ENCODE measurements at places on chromosomes 6 and 20.

GRCh38 chr6:37050045-37050853, 44.8 kb downstream of the FGD2 start:
- DNase-seq, result no peak

DNA sequence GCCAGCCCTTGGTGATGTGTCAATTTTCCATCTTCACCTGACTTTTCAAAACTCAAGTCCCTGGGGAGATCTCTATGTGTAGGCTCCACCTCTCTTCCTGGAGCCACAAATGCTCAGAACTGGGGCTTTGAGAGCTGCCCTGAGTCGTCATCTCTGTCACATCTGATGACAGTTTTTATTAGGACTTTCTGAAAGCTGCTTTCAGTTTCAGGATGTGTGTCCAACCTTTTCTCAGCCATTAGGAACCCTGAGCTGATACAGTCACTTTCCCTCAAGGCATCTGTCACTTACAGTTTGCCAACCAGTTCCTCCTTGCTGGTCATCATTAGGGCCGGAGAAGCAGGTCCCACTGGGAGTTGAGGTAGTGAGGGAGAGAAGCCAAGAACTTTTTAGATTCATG, 365.9 kb upstream of the CHD6 start:
- DNase-seq, result no peak

GRCh38 chr6:133707456-133707855, 181.5 kb upstream of the TCF21 start:
- no peak for DNase-seq

DNA sequence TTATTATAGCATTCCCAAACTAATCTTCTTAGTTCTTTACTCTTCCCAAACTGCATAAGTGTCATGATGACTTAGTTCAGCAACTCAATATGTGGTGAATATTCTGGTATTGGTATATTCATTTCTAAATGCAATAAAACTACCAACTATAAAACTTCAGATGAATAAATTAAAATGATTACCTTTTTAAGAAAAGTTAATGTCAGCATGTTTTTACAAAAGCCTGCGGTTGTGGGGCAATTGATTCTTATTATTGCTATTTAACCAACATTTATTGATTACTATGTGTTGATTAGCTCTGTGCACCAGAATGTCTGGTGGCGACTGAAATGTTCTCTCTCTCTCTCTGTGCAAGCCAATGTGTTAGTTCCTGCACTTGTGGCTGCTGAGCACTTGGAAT, 5.0 kb upstream of the SLC22A3 start:
- no peak for DNase-seq

DNA sequence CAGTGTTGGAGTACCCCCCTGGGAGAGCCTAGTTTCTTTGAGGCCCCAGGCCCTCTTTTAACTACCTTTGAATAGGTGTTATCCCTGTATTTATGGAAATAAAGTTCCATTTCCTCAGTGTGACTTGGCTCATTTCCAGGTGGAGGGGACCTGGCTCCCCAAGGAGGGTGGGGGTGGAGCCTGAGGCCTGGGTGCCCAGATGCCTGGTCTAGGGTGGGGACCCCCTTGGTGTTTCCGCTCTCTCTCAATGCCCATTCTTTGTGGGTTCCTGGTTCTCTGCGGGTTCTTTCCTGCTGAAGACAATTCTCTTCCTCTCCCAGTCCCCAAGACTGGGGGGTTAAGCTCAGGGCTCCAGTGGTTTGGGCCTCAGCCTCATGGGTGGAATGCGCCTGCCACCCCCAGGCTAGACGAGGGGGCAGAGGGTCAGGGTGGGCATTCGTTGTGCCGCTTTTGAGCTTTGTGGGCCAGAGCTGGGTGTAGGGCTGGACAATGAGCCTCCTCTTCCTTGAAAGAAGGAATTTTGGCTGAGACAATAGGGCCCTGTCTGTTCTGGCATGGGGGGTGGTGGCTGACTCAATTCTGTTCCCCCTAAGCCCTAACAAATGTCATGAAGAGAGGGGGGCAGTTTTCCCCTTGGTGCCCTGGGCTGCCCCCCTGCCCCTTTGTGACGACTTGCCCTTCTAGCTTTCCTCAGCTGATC, 686 bp upstream of the EGFL8 start:
- no peak for DNase-seq

DNA sequence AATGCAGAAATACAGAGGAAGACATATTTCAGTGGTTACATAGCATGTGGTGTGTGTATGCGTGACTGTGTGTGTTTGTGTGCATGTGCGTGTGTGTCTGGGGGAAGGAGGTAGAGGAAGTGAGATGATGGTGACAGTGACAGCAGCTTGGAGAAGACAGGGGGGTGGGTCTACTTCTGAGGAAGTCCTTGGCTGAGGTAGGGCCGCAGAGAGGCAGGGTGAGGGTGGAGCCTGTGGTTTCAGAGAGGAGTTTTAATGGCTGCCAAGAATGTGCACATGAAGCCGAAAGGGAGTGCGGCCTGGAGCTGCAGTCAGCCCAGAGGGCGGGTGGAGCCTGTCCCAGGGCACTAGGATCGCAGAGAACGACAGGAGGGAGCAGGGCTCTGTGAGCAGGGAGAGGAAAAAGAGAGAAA, 22.7 kb upstream of the RNF24 start:
- DNase-seq, result no peak
